EL (cell line): ENCODE measurements at places on chromosomes 3 and 15.

- no peak for DNase-seq
Observed at GRCh38 chr3:69255928-69256327, 130.0 kb downstream of the FRMD4B start.

DNA sequence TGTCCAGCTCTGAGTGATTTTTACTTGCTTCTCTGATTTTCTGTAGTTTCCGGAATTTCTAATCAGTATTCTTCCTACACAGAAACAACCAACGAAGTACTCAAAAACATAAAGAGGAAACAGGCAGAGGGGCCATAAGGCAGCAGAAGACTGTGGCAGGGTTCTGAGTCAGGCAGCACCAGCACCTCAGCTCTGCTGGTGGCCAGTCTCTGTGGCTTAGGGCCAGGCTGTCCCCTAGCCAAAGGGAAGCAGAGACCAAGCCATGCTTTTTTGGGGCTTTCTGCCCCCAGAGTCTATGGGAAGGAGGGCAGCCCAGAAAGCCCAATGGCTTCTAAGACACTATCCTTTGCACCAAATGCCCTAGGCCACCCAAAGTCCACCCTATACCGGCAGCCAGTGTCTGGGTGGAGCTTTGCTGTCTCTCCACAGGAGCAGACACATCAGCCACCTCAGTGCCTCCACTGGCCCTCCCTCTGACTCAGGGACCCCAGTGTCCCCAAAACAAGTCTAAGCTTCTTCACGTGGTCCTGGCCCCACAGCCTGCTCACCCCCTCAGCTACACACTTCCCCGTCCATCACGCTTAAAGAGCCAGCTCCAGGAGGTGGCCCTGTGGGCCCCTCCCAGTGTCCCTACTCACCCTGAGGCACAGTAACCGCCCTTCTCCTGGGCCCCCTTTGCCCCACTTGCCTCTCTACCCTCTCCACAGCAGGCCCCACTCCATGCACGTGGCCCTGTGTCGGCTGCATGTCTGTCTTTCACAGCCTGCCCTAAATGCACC lies 46.2 kb downstream of the CCDC12 start:
- DNase-seq: no peak

GRCh38 chr15:94177112-94177511 lies 54.2 kb upstream of the MCTP2 start:
- no peak for DNase-seq

DNA sequence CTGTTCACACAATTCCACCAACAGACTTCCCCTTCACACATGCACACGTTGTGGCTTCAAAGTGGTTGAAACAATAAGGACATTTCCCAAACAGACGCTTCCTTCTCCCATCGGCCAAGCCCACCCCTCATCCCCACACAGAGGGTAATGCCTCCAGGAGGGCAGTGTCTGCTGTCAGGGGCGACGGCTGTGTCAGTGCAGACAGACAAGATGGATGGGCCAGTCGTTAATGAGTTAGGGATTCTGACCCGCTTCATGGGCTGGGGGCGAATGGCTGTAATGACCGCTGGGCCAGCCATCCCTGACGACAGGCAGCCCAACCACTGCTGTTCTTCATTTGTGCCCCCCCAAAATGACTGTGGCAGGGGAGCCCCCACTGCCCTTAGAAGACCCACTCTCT lies 20.2 kb upstream of the SKIC8 start:
- no peak for DNase-seq

DNA sequence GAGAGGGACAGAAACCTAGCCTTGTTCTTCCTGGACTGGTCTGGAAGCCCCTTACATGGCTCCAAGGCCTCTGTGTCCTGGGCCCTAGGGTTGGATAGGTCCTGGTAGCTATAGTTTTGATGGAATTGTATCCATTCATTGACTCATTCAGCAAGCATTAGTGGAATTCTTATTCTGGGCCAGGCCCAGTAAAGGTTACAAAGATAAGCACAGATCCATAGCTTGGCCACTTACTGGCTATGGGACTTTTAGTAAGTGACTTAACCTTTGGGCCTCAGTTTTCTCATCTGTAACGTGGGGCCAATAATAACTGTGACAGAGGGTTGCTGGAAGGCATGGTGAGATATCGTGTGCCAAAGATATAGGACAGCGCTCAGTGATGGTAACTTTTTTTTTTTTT lies 13.6 kb upstream of the DAG1 start:
- peak; percentile 67 for DNase-seq

GRCh38 chr3:146159037-146159436 lies 1.9 kb downstream of the PLOD2 start:
- DNase-seq: peak; percentile 51

GRCh38 chr15:90234096-90234988 lies at the start of gene GDPGP1:
Gene GDPGP1 (plus strand): TSS chr15:90234209. CDS start chr15:90240909, 6,700 bp downstream.
- peak; percentile 13 for DNase-seq

GRCh38 chr15:70535071-70535954 lies 228.0 kb downstream of the UACA start:
- DNase-seq: no peak

GRCh38 chr15:91867581-91868026 lies 14.1 kb downstream of the SLCO3A1 start:
- peak; percentile 78 for DNase-seq
